T-helper 22 cell (primary cell): ENCODE measurements at places on chromosomes 3 and 15.

- DNase-seq = no peak
These were observed 36.2 kb upstream of the ATOSA start for GRCh38 chr15:52715411-52715810.

- DNase-seq = no peak
These were observed 51.1 kb upstream of the POLG start for GRCh38 chr15:89385596-89386331.

GRCh38 chr3:129469026-129469425, 29.0 kb downstream of the IFT122 start:
- no peak for DNase-seq

DNA sequence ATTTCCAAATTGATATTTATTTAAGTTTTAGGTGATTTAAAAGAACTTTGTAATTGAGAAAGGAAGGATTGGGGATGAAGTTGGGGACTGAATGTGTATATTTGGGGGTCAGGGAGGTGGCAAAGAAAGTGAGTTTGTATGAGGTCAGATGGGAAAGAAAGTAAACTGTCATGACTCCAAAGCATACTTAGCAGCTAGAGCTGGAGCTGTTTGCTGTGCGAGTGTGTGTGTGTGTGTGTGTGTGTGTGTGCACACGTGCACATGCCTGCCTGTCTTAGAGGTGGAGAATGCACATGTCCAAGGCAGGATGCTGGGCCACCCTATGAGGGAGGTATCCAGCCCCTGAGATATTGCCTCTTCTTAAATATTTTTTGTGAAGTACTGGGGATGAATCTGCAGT, 21.0 kb downstream of the BOC start:
- no peak for DNase-seq

DNA sequence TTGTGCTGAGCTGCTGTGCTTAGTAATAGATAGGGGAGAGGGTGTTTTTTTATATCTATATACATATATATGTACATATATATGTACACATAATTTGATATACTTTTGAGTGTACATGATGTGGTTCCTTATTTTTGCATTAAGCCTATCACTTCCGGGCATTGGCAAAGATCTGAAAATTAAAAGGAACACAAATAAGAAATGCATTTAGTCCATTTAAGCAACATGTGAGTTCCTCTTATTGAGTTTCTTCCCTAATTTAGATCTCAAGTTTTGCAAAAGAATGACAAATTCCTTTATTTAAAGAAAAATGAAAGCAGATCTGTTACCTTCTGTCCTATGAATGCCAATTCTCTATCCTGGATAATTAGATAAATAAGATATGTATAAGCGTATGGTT, 435.1 kb downstream of the LPP start:
- DNase-seq = no peak

DNA sequence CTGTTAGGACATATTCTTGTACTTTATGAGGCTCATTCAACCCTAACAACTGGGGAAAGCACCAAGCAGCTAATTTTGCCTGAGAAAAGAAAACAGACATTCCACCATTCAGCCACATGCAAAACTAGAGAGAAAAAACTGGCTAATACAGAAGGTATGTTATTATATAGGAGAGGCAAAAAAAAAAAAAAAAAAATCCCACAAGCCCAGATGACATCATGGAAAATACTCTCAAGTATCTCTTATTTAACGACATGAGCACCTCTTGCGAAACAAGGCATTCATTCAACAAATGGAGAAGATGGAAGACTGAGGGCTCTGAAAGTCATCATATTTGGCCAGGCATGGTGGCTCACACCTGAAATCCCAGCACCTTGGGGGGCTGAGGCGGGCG, 61.5 kb downstream of the PRICKLE2 start:
- DNase-seq = no peak

DNA sequence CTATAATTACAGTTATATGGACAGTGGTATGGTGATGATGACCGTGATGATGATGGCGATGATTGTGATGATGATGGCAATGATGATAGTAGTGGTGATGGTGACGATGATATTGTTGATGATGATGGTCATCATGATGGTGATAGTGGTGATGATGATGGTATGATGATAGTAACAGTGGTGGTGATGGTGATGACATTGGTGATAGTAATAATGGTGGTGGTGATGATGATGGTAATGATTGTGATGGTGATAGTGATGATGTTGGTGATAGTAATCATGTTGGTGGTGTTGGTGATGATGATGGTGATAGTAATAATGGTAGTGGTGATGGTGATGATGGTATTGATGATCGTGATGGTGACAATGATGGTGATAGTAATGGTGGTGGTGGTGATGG, 504.4 kb downstream of the GABRG3 start:
- no peak for DNase-seq

DNA sequence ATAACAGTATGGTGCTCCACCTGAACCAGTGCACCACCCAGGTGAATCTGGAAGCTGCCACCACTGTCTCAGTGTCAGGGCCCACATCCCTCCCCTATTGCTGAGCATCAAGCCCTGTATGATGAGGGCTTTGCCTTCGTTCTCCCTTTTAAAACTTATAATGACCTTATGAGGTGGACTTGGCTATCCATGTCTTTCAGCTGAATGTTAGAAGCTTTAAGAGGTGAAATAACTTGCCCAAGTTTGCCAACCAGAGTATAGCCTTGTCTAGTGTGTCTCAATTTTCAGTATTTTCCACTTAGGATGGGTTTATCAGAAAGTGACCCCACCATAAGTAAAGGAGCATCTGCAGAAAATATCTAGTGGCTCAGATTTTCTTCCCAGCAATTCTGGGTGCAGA, 87.8 kb downstream of the SHOX2 start:
- no peak for DNase-seq

GRCh38 chr3:11370191-11370590, 98.0 kb downstream of the ATG7 start:
- no peak for DNase-seq

GRCh38 chr3:18308096-18308650, 117.0 kb downstream of the SATB1 start:
- no peak for DNase-seq
